NCI-H187 (cell line): ENCODE measurements at places on chromosomes 7 and 10.
A peak's percentile ranks its signal among the peaks of the same experiment; 100 is the strongest.

DNA sequence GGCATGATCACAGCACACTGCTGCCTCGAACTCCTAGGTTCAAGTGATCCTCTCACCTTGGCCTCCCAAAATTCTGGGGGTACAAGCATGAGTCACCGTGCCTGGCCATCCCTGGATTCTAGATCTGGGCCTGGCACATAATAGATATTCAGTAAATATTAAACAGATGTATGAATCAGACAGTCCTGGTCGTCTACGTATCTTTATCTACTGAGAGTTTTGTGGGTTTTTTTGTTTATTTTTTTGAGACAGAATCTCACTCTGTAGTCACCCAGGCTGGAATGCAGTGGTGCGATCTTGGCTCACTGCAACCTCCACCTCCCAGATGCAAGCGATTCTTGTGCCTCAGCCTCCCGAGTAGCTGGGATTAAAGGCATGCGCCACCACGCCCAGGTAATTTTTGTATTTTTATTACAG, 24.3 kb upstream of the ITGB1 start:
- no peak for DNase-seq

- peak; percentile 99 for DNase-seq
These were observed 6.1 kb downstream of the NYAP1 start for GRCh38 chr7:100489824-100490223.

DNA sequence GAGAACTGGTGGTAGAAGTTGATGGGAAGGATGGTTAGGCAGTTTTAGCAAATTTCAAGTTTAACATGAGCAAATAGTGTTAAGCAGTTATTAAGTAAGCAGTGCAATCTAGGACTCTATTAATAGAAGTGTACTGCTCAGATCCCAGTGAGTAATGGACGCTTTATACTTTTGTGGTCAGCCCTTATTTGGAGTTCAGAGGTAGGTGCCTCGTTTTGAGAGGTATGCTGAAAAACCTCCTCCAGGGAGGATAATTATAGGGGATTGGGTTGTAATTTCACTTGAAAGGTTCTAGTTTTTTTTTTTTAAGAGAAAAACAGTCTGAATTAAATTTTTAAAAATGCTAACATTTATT, 33.5 kb upstream of the CCDC7 start:
- DNase-seq, result no peak

GRCh38 chr7:39433550-39433949, 132.7 kb upstream of the YAE1 start:
- DNase-seq, result no peak

DNA sequence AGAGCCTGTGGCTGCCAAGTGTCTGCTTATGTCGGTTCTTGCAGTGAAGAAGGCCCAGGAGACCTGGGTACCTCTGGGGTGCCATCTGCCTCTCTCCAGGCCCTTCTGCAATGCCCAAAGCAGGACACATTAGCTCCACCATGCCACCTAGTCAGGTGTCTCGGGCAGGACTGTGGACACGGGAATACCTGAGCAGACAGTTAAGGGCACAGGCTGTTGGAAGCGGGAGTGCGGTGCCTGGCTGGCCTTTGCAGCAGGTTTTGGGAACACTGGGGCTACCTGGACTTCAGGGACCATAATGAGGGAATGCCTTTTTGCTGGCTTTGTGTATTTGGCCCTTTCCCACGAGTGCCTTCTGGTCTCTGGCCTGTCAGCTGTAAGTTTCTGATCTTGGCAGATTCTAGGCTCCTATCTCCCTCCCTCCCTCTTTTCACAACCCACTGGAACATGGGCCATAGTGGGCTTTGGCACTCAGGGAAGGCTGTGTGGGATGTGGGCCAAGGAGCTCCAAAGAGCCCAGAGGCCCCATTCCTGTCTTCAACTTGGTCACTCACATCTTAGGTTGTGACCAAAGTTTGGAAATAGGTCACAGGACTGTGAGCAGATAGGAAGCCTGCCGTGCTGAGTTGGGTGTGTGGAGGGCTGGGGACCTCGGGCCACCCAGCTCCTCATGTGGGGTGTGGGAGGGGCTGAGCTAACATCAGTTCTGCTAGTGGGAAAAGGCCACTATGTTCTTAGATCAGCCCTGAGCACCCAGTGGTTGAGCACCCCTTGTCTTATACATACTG, 41.5 kb upstream of the CXCL12 start:
- no peak for DNase-seq

DNA sequence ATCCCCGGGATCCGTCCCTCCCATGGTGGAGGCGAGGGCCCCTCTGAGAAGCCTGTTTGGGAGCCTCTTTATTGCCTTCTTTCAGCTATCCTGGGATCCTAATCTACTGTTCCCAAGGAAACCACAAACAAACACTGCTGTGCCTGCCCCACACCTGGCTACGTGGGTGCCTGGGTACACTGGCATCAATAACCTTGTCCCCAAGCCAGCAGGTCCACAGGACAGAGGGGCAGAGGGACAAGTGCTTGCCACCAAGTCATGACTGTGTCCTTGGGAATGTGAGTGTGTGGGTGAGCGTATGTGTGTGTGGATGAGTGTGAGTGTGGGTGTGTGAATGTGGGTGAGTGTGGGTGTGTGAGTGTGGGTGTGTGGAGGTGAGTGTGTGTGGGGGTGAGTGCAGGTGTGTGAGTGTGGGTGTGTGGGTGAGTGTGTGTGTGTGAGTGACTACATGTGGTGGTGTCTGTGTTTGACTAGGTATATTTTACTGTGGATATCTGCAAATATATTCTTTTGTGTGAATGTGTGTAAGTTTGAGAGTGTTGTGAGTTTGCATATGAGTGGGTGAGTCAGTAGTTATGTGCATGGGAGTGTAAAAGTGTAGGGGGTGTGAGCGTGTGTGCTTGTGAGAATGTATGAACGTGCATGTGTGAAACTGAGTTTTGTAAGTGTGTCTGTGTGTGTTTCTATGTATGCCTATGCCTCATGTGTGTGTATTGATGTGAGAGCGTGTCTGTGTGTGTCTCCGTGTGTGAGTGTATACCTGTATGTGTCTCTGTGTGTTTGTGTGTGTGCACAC, 96.1 kb downstream of the TNS3 start:
- DNase-seq, result no peak

- DNase-seq, result no peak
These were observed 182.5 kb downstream of the LRMDA start for GRCh38 chr10:75613685-75614504.

DNA sequence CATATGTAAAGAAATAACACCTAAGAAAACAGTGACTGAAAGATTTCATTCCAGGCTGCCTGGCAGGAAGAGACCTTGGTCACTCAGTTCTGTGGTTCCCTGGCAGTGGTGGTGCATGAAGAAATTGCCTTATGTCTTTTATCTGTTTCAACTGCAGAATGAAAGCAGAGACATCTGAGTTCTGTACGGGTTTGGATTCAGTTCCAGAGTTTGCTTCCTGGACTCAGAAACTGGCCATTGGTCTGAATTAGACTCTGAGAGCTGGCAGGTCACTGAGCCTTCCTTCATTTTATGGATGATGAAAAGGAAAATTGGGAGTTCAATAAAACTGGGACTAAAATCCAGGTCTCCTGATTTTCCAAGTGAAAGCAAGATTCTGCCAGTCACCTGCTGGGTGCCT, 428.9 kb upstream of the AUTS2 start:
- no peak for DNase-seq

GRCh38 chr7:12687718-12688171, 312 bp downstream of the ARL4A start:
- DNase-seq, result no peak

DNA sequence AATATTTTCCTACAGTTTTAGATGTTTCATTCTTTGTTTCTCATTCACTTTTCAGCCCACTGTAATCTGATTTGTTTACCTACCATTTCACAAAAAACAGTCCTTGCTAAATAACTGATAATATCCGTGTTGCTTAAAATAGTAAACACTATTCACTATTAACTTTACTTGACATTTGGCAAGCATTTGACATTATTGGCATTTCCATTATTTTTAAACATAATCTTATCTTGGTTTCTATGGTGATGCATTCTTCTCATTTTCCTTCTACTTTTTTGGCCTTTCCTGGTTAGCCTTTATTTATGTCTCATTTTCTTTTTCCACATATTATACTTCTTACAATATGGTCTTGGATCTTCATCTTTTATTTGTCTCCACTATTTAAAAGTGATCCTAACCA, 715.3 kb downstream of the DNAJB9 start:
- no peak for DNase-seq

DNA sequence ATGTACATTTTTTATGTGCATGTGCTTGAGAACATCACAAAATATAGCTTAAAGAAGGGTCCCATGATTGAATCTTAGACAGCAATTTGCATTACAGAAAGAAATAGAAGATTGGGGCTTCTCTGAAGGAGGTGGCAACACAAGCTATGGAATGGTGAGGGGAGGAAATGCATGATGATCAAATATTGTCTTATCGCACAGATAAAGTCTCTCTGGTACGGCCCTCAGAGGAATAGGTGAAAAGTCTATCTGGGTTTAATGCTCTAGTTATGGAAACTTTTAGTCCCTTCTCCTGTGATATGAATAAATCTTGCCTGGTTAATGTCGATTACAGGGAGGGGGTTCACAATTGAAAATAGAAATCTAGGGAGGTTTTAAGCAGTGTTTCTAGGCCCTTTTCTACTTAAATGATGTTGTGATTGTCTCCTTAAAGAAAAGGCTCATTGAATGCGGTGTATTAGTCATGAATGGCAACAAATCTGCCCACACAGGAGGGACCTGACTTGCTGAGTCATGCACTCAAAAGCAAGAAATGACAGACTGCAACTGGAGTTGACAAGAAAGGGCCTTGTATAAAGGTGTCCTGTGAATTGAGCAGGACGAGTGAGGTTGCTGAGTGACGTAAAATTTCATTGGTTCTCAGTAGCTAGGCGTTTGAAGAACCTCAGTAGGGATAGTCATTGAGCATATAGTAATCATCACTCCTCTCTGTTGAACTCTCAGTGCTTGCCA, 133.4 kb upstream of the CSTF2T start:
- DNase-seq, result no peak

DNA sequence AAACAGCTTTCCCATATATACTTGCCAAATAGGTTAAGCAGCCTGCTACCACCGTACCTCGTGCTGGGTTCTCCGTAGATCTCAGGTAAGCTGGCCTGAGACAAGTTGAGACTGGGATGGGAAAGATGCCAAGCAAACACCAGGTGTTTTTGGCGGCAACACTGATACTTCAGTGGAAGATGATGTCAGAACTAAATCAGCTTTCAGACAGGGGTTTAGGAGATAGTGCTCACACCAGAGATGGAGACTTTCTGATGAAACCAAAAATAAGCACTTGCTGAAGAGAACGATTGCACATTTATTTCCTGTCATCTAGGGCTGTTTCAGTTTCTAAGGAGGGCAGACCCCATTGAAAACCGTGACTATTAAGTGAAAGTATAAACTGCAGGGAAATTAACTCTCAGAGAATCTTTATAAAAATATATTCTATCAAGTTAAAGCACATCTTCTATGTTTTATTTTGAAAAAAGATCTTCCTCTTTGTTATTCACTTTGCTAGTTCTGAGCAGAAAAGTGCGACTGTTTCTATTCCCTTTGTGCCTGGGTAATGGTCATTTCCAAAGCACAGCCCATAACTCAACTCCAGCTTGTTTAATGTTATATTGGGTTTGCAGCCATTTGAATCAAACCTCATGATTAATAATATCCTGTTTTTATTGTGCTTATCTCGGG, 149.9 kb downstream of the CPED1 start:
- peak; percentile 32 for DNase-seq

DNA sequence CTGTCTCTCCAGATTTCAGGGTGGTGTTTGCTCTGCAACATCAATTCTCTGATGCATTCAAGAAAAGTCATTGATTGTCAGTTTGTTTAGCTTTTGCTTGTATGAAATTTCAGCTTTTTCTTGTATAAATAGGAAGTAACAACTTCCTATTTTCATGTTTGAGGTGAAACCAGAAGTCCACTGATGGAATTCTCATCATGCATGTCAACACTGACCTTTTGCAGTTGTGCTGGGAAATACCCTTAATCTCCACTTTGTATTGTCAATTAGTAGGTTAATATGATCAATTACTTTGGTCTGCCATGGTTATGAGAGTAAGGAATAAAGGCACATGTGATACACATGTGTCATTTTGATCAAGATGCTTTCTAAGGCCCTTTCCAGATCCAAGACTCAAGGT, 208.8 kb upstream of the HPS1 start:
- no peak for DNase-seq

GRCh38 chr7:81845744-81846241, 75.9 kb upstream of the HGF start:
- peak; percentile 65 for DNase-seq

DNA sequence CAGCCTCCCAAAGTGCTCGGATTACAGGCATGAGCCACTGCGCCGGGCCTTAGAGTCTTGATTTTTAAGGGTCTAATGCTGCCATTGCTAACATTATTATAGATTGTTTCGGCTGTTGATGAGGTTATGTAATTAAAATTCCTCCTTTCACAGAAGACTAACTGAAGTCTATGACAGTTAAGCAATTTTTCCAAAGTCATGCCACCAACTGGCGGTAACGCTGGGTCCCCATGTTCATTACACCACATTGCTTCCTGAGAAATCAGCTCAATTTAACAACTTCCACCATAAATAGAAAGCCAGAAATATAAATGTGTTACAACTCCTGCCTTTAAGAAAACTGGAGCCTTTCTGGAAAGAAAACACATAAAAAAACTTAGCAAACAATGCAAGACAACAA, 3.5 kb downstream of the ERLIN1 start:
- DNase-seq, result no peak

- no peak for DNase-seq
These were observed 109.9 kb downstream of the OAT start for GRCh38 chr10:124308811-124309210.

GRCh38 chr7:3695602-3696001, 394.6 kb downstream of the SDK1 start:
- DNase-seq, result no peak

DNA sequence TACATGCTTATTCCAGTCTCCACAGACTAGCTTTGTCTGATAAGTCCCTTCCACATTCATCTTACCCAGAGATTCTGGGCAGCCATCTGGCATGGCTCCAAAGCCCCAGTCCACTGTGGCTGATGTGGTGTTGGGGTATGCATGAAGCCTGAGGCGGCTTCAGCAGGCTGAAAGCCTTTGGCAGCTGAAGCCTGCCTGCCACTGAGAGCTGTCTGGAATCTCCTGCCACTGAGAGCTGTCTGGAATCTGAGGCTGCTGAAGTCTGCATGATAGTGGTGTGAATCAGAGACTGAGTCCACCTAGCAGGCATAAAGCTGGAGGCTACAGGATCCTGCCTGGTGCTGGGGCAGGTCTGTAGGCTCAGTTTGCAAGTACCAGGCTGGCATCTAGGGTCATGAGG, 87.1 kb downstream of the DYNC1I1 start:
- no peak for DNase-seq

DNA sequence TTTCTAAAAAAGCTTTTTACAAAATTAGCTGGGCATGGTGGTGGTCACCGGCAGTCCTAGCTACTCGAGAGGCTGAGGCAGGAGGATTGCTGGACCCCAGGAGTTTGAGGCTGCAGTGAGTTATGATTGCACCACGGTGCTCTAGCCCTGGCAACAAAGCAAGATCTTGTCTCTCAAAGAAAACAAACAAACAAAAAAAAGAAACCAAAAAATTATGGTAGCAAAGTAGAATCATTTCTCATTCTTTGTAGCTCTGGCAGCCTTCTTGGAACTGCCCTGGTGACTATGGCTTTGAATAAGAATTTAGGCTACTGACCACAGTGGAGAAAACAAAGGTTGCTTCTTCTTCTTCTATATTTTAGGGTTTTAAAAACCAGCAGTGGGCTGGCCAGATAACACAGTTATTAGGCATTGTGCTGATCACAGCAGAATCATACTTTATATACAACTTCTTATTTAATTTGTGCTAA, 41.9 kb upstream of the PRKAR2B start:
- no peak for DNase-seq

- DNase-seq, result no peak
These were observed 217.2 kb downstream of the REEP3 start for GRCh38 chr10:63738410-63738809.

- no peak for DNase-seq
These were observed 37.1 kb downstream of the CPXM2 start for GRCh38 chr10:123854498-123854897.
